CD14-positive monocyte (primary cell): ENCODE measurements at places on chromosomes 5 and 9. TPM values are rescaled to one million over a fixed set of nuclear protein-coding genes. Genes with fewer than 3 reads are reported as not detected.

Gene SLC34A3
- not detected for polyA plus RNA-seq

Gene DMRT2
- polyA plus RNA-seq, result not detected

Gene GADD45G
- 1.3 TPM for polyA plus RNA-seq

Gene OR1J2
- polyA plus RNA-seq, result not detected

Gene FBXO10
- polyA plus RNA-seq, result 0.08 TPM

Gene RGS7BP
- polyA plus RNA-seq, result not detected

Gene NR4A3
- polyA plus RNA-seq, result 0.88 TPM

Gene C5orf58
- polyA plus RNA-seq, result not detected

Gene OTULIN
- polyA plus RNA-seq, result 14.2 TPM

Gene ARL10
- 0.04 and 0.93 TPM in 2 replicates for polyA plus RNA-seq

Gene TAF11L10
- not detected for polyA plus RNA-seq

Gene FRMPD1
- polyA plus RNA-seq, result 0.03 and 0.04 TPM in 2 replicates

Gene SIT1
- polyA plus RNA-seq, result 0.36 TPM

Gene RNF180
- not detected for polyA plus RNA-seq

Gene LHX6
- not detected for polyA plus RNA-seq

Gene AFAP1L1
- polyA plus RNA-seq, result not detected

Gene UBE2QL1
- not detected for polyA plus RNA-seq

Gene MSMP
- polyA plus RNA-seq, result not detected

Gene IFNA21
- not detected for polyA plus RNA-seq

Gene ORM2
- polyA plus RNA-seq, result 0.33 TPM in 1 of 2 replicates, not detected in the other

Gene SLCO6A1
- not detected for polyA plus RNA-seq
